Lung (tissue), 17 donors: ENCODE measurements at places on chromosomes 4 and X. TPM values are rescaled to one million over a fixed set of nuclear protein-coding genes. Genes with fewer than 3 reads are reported as not detected.

BTC gene
- 4.4 TPM for total RNA-seq

EVC2 gene
- total RNA-seq, result 11.9 TPM

NMU gene
- total RNA-seq, result 1.5 TPM

ZNF41 gene
- total RNA-seq, result 12.0 TPM

HERC5 gene
- 7.8 TPM for total RNA-seq

SLC26A1 gene
- total RNA-seq, result 0.20 TPM

CSN3 gene
- not detected for total RNA-seq

CT45A3 gene
- 0.31 TPM for total RNA-seq

ANK2 gene
- total RNA-seq, result 61.2 TPM

USP17L22 gene
- not detected for total RNA-seq

HAND2 gene
- total RNA-seq, result 0.77 TPM

MAGEA4 gene
- not detected for total RNA-seq

SULT1E1 gene
- total RNA-seq, result 146 TPM

CLOCK gene
- total RNA-seq, result 22.2 TPM

FGB gene
- total RNA-seq, result 0.28 TPM

CCDC110 gene
- total RNA-seq, result 1.8 TPM

PITX2 gene
- total RNA-seq, result not detected

TIMP1 gene
- 1,983 TPM for total RNA-seq

SRPX2 gene
- 13.6 TPM for total RNA-seq

SPATA4 gene
- total RNA-seq, result 4.1 TPM

CCKAR gene
- total RNA-seq, result not detected

NONO gene
- 239 TPM for total RNA-seq

DSPP gene
- not detected for total RNA-seq

MSX1 gene
- total RNA-seq, result 0.82 TPM

BST1 gene
- 12.8 TPM for total RNA-seq

PAGE2B gene
- total RNA-seq, result not detected

LDB2 gene
- total RNA-seq, result 58.1 TPM

CPLX1 gene
- total RNA-seq, result 1.4 TPM

HMGB3 gene
- 44.9 TPM for total RNA-seq

TMEM255A gene
- total RNA-seq, result 0.80 TPM

HEPH gene
- 9.5 TPM for total RNA-seq

SSX2B gene
- not detected for total RNA-seq

BOD1L1 gene
- total RNA-seq, result 30.1 TPM

SLITRK2 gene
- 1.7 TPM for total RNA-seq

AVPR2 gene
- total RNA-seq, result 0.98 TPM

CFP gene
- 23.6 TPM for total RNA-seq

NCBP2L gene
- total RNA-seq, result 0.11 TPM

SCML1 gene
- total RNA-seq, result 7.3 TPM

TMEM47 gene
- 16.7 TPM for total RNA-seq
